ENCODE measurements at places on chromosomes 3 and 15.

DNA sequence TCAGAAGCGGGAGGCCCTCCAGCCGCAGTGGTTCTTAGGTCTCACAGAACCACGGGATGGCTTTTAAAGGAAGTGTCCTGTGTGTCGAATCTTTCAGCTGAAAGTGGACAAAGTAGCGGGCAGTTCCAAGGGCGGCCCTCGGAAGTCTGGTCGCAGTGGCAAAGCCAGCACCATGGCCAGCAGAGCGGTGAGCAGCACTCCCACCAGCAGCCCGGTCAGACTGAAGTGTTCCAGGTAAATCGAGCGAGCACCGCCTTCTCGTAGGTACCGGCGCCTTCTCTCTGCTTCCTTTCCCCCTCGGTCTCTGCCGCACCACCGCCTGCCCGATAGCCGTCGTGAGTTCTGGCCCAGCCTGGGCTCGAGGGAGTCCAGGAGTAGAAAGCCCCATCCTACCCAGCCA, 103.6 kb upstream of the ABHD17C start:
- DNase-seq, result no peak

- no peak for DNase-seq
These were observed 172.6 kb upstream of the BHLHE40 start for GRCh38 chr3:4806535-4807108.

- no peak for DNase-seq
These were observed 93.8 kb downstream of the CMSS1 start for GRCh38 chr3:99911433-99911832.

GRCh38 chr15:54576298-54576935, 598.2 kb downstream of the UNC13C start:
- DNase-seq, result no peak

- no peak for DNase-seq
These were observed 15.9 kb downstream of the MEGF11 start for GRCh38 chr15:66237513-66238235.

- peak; percentile 64 for DNase-seq
These were observed 253.2 kb upstream of the LRTM1 start for GRCh38 chr3:55180936-55181535.

- no peak for DNase-seq
These were observed 256.4 kb upstream of the SOX2 start for GRCh38 chr3:181455276-181455675.

DNA sequence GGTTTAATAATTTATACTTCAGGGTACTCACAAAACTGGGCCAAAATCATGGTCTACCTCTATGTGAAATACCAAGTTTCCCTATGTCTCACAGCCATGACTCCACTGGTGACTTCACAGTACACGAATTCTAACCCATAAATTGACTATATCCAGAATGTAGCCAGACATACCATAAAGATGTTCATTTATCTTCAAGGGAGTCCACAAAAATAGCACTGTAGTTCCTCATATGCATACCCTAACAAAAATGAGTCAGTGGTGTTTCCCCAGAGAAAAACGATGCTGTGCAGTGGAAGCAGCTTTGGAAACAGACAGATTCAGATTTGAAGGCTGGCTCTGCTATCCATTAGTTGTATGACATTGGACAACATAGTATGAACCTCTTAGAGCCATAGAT, 438.8 kb downstream of the FHIT start:
- no peak for DNase-seq

GRCh38 chr3:24622138-24622537, 127.5 kb upstream of the THRB start:
- peak; percentile 13 for DNase-seq

DNA sequence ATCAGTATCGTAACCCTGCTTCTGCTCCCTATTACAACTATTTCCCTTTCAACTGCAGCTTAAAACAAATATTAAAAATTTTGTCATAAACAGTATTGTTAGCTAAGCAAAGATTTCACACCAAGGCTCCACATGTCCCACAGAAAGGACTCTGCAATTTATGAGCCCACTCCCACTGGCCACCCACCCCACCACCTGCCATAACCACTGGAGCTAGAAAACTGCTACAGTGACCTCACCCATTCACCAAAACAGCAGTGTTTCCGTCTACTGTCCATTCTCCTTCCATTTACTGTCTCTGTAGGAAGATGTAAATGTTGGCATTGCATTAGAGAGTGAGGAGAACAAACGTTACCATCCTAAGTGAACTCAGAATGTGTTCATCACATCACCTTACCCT, 150.9 kb downstream of the IMPG2 start:
- DNase-seq, result no peak

GRCh38 chr3:157487339-157487738, 15.9 kb downstream of the VEPH1 start:
- DNase-seq, result no peak

- DNase-seq, result no peak
These were observed 220.1 kb upstream of the RORA start for GRCh38 chr15:61449186-61449702.

- no peak for DNase-seq
These were observed 37.9 kb downstream of the TJP1 start for GRCh38 chr15:29784413-29784812.

DNA sequence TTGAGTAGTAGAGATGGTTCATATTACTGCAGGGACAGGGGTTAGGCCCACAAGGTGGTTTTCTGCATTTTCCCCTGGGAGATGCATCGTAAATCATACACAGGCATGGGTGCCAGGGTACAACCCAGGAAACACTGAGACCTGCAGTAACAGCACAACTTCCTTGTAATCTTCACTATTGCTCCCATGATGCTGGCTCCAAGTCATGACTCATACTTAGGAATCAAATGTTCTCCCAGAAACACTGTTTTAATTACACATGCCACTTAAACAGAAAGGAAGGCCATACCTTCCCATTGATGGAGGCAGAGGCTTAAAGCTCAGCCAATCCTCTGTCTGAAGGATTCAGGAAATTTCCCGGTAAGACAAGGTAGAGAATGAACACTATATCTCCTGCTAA, 106.5 kb downstream of the ERC2 start:
- no peak for DNase-seq

GRCh38 chr15:60652870-60653269, 173.9 kb upstream of the ICE2 start:
- no peak for DNase-seq

DNA sequence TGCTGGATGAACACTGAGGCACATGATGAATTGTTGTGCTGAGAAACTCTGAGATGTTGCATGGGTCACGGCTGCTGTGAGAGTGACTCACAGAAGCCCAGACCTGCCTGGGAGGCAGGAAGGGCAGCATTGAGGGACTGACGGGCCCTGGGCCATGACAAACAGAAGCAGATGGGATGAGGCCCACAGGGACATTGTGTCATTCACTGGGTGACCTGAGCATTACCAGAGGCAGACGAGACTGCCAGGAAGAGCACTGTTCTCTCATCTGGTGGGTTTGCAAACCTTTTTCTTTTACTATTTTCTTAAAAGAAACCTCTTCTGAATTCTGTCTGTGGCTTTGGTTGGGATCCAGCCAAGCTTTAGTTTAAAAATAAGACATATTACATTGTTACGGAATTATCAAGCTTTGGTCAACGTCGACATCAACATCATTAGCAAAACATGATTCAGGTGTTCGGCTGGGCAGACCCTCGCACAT, 67.8 kb downstream of the BDH1 start:
- DNase-seq, result no peak

DNA sequence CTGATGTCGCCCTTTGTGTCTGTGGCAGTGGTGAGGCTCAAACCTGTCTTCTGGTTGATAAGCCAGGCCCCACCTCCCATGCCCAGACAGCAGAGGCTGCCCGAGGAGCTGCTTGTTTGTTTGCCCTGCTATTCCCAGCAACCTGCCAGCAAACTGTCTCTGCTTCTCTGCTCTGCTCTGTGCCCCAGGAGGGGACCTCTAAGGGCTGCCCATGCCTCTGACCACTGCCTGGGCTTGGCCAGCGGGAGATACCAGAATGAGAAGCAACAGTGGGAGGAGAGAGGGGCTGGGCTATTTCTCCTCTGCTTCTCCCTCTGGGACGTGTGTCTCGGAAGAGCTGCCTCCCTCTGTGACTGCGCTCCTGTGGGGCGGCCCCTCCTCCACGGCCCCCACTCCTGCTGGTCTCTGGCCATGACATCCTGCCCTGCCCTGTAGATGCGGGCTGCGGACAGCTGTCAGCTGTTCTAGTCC, 213.1 kb downstream of the RPLP1 start:
- peak; percentile 10 for DNase-seq

GRCh38 chr3:3798631-3799113, 559 bp upstream of the LRRN1 start:
- no peak for DNase-seq

GRCh38 chr3:4980229-4981203, 1.3 kb downstream of the BHLHE40 start:
- peak; percentile 99 for DNase-seq

- no peak for DNase-seq
These were observed 13.5 kb downstream of the OCA2 start for GRCh38 chr15:28085489-28086174.

DNA sequence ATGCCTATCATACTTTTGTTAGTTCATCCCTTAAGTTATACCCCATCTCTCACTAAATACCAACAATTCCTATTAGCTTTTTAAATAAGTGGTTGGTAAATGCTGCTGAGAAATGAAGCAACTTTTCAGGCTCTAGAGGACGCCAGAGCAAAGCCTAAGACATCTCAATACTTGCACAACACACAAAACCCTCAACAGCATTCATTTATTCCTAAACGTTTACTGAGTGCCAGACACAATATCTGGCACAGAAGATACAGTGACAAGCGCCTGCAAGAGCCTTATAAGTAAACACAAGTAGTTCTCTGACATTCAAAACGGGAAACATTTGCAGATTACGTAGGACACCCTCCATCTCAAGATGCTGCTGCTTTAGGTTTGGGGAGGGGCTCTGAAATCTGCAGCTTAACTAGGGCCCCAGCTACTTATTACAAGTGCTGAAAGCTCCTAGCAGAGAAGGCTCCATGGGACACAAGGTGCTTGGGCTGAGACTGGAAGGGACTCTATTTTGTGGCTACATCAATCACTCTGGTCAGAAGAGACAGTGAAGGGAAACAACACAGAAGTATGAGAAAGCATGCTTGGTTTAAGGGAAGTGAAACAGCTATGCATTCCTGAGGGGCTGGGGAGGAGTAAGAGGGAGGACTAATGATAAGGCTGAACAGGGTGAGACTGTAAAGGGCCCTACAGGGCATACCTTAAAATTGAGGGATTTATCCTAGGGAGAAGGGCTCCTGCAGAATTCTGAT, 311.3 kb downstream of the PLCL2 start:
- peak; percentile 13 for DNase-seq

GRCh38 chr3:37511463-37511920, 337.1 kb upstream of the LRRFIP2 start:
- DNase-seq, result no peak

DNA sequence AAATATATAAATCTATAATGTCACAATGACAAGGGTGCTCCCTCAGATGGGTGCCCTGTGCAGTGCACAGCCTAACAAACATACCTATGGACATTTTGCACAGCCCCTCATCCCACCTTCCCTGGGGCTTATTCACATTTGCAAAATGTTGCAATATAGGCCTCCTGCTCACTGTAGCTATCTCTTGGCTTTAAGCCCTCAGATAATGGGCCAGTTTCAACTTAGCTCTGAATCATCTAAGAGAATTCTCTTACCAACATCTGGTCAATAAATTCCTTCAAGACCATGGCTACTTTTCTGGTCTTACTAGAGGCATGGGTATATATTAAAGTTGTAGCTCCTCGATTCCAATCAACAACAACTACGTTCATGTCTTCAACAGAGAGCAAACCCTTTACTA, 17.9 kb downstream of the LIPH start:
- DNase-seq, result no peak

GRCh38 chr3:57855281-57855680, 99.2 kb downstream of the SLMAP start:
- DNase-seq, result no peak

- DNase-seq, result no peak
These were observed 8.0 kb upstream of the CCDC50 start for GRCh38 chr3:191321019-191321767.

DNA sequence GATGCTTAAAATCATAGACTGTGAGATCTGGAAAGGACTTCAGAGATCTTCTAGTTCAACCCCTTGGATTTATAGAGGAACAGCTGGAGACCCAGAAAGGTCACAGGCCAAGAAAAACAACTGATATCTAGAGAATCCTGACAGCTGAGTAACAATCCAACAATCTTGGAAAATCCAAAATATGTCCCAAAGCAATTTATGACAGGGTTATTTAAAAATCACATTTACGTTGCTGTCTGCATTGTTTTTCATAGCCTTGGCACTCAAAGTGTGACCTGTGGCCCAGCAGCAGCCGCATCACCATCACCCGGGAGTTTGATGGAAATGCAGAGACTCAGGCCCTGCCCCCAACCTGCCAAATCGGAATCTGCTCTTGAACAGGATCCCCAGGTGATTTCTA, 78.8 kb downstream of the FBN1 start:
- no peak for DNase-seq

DNA sequence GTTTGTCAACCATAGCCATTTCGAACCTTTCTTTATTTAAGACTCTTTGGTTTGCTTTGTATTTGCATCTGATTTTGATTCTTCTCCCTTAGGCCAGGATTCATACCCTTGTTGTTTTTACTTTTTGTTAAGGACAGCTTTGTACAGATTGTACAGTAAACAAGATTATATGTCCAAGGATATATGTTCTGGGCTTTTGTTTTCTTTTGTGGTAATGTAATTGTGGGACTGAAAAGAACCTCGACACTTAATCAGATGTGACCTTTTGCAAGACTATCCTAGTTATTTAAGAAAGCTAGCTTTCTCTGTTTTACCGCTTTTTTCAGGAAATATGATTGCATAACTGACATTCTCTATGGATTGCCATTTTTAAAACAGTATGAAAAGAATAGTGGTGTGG, 67.0 kb upstream of the SAMMSON start:
- DNase-seq, result no peak

GRCh38 chr15:98905963-98906711, 101.5 kb downstream of the PGPEP1L start:
- no peak for DNase-seq

DNA sequence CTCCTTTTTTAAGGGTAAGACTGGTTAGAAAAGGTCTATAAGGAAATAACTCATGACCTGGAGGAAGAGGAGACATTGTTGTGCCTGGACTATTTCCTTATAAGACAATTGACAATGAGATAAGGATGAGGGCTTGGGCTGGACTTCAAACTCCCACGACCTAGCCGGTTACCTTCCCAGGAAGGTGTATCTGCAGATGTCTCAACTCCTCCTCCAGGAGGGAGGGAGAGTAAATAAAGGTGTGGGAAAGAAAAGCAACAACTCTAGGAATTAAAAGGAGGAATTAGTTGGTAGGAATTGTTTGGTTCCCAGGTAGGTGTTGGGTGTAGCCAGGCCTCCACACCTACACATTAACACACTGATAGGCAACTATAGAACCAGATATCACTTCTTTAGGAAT, 97.8 kb upstream of the TBL1XR1 start:
- DNase-seq, result no peak

GRCh38 chr3:38843898-38844297, 27.9 kb upstream of the SCN10A start:
- DNase-seq, result peak; percentile 50

DNA sequence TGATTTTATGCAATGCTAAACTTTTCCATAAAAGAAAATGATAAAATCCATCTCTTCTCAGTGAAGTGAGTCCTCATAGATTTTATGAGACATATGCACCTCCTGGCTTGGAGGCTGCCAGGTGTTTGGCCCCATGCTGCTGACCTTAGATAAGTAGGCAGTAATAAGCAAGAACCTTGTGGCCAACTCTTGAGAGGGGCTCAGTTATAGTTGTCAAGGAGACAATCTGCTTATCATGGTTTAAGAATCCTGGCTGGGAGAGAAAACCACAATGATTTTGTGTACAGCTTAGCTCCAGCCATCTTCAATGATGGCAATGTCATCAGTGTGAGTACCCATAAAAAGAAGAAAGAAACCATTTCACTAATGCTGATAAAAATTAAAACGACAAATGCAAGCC, 252.1 kb downstream of the CPNE4 start:
- peak; percentile 63 for DNase-seq
